ENCODE measurements at places on chromosomes 2 and 18.

DNA sequence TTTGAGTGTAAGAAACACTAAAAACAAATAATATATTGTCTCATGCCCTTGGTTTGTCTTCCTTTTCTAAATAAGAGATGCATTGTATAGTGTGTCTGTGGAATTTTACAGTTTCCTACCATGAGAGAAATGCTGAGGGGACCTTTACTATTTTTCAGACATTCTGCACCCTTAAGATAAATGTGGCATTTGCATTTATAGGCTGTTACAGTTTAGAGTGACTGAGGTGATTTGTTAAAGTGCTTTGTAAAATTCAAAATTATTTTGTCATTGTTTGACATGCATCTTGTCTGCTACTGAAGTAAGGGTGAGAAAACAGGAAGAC, 78.9 kb upstream of the ZSWIM2 start:
- no peak for DNase-seq

DNA sequence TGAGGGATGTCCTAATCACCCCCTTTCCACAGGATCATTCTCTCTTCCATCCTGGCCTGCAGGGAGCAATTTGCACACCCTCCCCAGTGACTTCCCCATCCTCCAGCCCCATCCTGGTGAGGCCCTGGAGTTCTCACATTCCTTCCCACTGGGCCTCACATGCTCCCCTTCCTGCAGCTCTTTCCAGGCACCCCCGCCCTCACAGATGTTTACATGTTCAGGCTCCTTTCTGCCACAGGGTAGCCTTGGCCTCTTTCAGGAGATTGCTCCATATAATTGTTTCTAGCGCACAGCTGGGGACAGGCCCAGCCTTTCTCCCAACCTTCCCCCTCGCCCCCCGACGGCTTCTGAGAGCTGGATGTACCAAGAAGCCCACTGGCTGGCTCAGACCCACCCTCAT, 288.4 kb upstream of the TRIB2 start:
- no peak for DNase-seq

- no peak for DNase-seq
Measured at GRCh38 chr2:33411765-33412164, 64.7 kb upstream of the RASGRP3 start.

GRCh38 chr2:53786352-53786704, 425 bp downstream of the ASB3 start:
- peak; percentile 52 for DNase-seq

DNA sequence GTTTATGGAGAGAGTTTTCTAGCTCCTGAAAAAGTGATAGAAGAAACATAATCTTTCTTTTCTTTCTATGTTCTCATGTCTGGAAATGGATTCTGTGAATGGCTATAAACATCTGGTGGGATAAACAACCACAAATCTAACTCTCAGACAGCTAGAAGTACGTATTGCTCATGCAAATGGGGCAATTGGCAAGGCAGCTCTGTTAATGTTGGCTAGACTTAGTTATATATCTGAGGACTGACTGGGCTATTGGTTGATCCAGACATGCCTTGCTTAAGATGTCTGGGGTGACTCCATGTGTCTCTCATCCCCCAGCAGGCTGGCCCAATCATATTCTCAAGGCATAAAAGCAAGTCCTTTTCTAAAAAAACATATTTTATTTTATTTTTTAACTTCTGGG, 939.2 kb upstream of the NRXN1 start:
- no peak for DNase-seq

- DNase-seq: no peak
Measured at GRCh38 chr2:141848191-141848590, 282.6 kb downstream of the LRP1B start.

DNA sequence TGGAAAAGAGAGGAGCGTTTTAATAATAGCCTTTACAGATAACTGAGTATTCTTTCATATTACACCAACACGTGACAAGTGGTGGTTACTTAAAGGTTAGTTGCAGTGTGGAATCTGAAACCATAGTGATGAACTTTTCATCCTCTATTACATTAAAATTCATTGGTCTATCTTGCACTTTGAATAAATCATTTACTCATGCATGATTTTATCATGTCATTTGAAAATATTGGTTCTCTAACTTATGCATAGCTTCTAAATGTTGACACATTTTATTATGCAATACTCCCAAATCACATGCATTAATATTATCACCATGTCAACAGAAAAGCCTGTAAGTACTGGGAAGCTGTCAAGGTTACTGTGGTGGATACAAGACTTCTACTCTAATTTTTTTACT, 1432.2 kb downstream of the LRP1B start:
- DNase-seq: no peak

- DNase-seq: no peak
Measured at GRCh38 chr2:1664076-1664605, 80.2 kb downstream of the PXDN start.

- no peak for DNase-seq
Measured at GRCh38 chr2:152174574-152174973, 989 bp downstream of the STAM2 start.

- no peak for DNase-seq
Measured at GRCh38 chr18:22778996-22779395, 154.1 kb upstream of the RBBP8 start.

- no peak for DNase-seq
Measured at GRCh38 chr2:228699888-228700287, 518.4 kb upstream of the SPHKAP start.

- no peak for DNase-seq
Measured at GRCh38 chr2:15527074-15527739, 33.9 kb downstream of the NBAS start.

DNA sequence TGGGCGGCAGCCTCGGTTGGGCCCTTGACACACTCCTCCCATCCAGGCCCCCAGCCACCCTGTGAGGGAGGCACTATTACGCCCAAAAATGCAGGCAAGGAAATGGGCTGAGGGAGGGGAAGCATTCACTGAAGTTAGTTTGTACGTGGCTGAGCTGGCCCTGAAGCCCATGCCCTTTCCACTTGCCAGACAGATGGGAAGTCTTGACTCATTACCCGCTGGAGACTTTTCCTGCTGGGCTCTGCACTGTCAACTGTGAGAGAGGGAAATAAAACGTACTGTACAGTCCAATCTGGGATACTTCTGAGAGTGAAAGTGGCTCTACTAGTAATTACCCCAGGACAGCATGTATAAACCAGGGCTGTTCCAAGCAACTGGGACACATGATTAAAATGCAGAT, 125.9 kb downstream of the MSH2 start:
- no peak for DNase-seq

GRCh38 chr2:202771741-202772460, 99.7 kb downstream of the ICA1L start:
- no peak for DNase-seq

- DNase-seq: no peak
Measured at GRCh38 chr2:176872406-176872805, 340.2 kb upstream of the HNRNPA3 start.

- no peak for DNase-seq
Measured at GRCh38 chr2:20008703-20009102, 3.8 kb downstream of the MATN3 start.

DNA sequence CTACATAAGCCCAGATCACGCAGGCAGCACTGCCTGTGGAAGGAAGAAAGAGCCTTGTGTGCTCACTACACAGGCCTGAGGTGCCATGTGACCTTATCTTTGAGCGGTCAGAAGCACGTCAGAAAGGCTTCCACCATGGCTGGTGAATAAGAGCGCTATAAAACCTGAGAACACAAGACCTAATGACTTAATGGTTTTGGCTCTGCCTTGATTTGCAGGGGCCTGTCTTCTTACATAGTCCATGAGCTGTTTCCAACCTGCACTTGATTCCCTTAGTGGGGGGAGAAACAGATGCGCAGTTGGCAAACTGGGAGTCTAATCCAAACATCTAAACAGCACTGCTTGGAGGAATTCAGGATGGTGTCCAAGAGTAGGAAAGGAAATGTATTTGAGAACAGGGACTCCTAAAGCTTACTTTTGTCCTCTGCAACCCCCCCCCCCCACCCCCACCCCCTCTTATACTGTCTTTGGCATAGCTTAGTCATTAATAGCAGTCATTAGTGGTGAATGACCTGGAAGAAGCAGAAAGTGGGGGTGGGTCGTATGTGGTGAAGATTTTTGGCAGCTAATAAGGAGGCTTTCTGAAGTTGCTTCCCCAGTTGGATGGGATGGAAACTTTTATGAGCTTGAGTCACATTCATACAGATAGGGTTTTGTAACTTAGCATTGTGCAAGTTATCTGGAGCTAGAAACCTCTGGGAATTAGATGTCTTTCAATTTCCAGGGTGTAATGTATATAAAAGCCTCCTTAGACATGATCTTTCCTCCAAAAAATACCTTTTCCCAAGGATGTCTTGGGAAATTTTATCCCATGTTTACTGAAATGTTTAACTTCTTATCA, 454.1 kb downstream of the MEIS1 start:
- DNase-seq: no peak

GRCh38 chr2:234411793-234412192, 85.1 kb downstream of the ARL4C start:
- DNase-seq: no peak

GRCh38 chr2:188046437-188046836, 245.2 kb upstream of the GULP1 start:
- no peak for DNase-seq

GRCh38 chr2:3283206-3283605, 94.4 kb downstream of the EIPR1 start:
- no peak for DNase-seq

DNA sequence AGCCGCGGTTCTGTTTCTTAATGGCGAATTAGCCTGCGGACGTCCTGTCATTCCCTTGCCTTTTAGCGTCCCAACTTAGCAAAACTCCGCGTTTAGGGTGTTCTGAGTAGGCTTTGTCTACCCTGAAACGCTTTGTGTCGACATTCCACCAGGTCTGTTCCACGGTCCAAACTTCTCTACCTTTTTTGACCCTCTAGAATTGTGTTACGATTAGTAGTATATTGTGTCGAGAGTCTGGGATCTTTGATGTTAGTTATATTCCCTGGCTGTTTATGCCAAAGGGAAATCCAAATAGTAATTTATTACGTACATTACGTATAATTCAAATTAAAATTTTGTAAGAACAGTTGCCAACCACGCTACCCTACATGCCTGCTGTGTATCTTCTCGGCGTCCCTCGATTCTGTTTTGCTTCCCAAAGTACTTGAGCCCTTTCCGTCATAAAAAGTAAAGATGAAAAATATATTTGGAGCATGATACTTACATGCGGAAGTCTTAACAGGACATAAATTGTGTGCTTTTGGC, 495 bp upstream of the TTC32 start:
- DNase-seq: no peak

DNA sequence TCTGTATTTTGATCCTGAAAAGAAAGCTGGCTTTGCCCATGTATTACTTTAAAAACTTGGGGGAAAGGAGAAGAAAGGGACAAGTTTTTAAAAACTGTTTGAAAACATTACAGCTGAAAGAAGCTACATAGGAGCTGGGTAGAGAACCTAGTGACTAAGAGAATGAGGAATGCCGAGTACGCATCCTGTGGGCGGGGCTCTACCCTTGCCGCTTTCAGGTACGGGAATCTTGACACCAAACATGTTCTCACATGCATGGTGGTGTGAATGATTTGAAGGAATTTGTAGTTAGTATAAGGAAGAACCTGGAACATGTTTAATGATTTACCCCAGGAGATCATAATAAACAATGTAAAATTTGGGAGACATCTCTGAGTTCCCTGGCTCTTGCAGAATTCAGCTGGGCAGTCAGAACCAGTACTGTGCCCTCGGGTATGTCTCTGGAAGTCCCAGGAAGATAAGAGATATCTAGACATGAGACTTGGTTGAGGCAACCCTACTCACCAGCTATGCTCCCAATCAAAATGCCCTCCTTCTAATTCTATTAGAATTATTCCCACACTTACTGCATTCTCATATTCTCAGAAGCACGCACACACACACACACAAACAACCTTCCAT, 16.5 kb upstream of the TGFA start:
- no peak for DNase-seq

DNA sequence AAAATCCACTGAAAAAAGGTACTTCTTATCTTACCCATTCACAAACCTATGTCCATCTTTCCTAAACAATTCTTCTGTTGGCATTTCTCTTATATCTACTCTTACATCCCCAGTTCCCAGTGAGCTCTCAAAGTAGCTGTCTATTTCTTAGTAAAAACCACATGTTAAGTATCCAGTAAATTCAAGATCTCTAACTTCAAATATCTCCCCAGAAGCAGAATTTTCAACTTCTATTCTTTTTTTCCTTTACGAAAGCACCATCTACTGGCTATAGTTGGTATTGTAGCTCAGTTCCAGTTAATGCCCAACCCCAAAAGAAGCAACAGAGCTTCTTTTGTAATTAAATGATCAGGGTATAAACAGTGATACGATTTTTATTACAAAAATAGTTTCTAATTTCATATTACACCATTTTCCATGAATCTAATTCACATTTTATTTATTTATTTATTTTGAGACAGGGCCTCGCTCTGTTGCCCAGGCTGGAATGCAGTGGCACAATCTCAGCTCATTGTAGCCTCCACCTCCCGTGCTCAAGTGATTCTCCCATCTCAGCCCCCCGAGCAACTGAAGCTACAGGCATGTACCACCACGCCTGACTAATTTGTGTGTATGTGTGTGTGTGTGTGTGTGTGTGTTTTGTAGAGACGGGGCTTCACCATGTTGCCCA, 28.5 kb downstream of the HRH4 start:
- DNase-seq: no peak

DNA sequence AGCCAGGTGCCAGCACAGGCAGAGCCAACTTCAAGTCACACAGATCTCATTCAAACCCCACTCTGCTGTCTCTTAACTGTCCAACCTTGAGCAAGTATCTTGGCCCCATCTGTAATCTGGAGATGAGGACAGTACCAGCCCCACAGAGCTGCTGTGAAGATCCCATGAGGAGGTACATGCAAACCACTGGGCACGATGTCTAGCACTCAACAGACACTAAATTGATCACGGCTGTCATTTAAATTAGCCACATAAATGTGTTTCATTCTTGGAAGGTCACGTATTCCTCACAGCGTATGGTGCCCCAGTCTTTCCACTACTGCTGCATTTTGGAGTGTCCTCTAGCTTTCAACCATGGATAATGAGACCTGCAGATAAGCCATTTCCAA, 167.6 kb upstream of the ID2 start:
- DNase-seq: no peak

GRCh38 chr2:216677439-216678097, 17.8 kb downstream of the IGFBP5 start:
- no peak for DNase-seq

GRCh38 chr2:120661551-120661950, 74.1 kb upstream of the GLI2 start:
- no peak for DNase-seq

GRCh38 chr18:44518666-44519065, 162.0 kb upstream of the SETBP1 start:
- DNase-seq: no peak

DNA sequence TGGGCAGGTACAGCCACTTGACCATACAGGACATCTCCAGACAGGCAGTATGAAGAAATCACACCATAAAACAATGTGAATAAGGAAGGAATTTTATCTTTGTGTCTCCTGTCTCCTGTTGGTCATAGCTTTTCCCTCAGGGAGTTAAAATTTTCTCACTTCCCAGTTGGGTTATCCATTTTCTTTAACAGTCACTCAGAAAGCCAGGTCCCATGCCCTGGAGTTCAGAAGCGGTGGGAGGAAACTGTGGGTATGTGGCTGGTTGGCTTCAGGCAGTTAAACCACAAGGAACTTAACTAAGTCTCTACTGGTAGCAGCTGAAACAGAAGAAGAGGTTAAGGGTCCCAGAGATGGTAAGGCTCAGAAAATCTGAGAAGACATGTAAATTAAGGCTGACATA, 6.5 kb upstream of the SMAD2 start:
- no peak for DNase-seq

Data from activated T-cell treated with anti-CD3 and anti-CD28 coated beads, Interleukin-2, amount 50 U/mL, for 48 hours (primary cell).